ENCODE measurements at places on chromosomes 12 and 14.

DNA sequence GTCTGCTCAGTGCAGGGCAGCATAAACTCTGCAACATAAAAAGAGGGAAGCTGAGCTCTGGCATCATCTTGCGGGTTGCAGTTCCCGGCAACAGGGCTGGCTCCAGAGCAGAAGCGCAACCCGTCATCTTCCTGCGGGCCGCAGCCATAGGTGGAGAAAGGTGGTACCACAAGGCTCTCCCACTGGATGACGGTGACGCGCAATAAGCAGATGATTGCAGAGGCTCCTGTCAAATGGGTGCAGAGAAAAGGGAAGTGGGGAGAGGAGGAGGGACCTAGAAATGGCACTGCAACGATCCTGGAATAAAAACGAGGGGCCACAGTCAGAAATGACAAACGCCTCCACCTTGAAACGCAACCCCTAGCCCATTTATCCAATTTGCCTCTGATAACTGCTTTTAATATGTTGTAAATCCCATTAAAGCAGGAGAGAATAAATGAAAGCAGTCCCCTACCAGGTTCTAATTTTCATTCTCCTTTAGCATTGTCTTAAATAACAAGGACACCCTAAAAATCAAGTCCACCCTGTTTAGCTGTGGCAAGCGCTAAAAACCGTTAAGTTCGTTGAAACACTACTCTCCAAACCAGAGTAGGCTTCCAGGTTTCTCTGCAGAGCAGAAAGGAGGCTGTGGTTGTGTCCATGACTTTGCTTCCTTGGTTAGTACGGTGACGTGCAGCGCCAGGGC is 30.9 kb upstream of the TUBA1C start:
- DNase-seq = no peak

GRCh38 chr12:484096-484495 is 24.4 kb downstream of the B4GALNT3 start:
- DNase-seq = no peak

DNA sequence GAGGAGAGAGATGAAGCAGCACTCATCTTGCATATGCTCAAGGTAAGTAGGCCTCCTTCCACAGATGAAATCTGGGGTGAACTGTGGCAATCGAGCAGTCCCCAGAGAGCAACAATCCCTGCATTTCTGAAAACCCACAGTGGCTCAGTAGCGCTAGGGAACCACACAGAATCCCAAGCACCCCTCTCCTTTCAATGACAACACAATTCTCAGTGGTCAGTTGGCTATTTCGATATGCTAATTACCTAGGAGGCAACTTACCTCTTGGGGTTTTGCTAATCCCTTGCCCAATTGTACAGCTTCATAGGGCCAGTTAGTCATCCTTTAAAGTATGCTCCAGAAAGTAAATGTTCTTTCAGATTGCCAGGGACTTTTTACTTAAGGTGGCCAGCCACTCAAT is 1035.7 kb downstream of the BCL11B start:
- DNase-seq = no peak

DNA sequence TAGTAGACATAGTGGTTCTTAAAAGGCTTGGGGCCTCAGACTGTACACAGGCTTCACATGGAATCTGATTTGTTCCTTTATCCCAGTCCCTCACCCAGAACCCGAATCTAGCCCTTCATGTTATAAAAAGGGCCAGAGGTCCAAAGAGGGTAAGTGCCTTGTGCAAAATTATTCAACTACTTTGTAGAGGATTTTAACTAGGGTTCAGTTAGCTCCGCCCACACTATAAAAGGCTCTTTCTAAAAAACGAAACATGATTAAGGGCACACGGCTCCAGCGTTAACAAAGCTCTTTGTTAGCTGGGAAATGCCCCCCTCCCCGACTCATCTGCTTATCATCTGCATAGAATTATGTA is 3.2 kb upstream of the SOCS2 start:
- DNase-seq = no peak

DNA sequence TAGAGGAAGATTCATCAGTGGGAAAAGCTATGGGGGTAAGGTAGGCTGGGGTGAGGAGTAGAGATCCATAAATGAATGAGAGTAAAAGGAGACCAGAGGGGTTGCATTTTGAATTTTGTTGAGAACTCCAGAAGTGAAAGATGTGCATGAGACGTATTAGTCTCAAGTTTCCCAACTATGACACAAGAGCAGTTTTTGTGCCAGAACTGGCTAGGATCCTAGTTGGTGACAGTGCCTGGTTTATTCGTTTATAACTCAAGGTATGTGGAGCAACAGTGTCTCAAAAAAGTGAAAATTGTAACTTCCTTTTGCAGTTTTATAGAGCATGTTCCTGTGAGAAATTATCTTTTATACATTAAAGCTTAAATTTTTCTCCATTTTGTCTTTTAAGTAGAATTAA is 377.0 kb downstream of the NPAS3 start:
- DNase-seq = no peak

DNA sequence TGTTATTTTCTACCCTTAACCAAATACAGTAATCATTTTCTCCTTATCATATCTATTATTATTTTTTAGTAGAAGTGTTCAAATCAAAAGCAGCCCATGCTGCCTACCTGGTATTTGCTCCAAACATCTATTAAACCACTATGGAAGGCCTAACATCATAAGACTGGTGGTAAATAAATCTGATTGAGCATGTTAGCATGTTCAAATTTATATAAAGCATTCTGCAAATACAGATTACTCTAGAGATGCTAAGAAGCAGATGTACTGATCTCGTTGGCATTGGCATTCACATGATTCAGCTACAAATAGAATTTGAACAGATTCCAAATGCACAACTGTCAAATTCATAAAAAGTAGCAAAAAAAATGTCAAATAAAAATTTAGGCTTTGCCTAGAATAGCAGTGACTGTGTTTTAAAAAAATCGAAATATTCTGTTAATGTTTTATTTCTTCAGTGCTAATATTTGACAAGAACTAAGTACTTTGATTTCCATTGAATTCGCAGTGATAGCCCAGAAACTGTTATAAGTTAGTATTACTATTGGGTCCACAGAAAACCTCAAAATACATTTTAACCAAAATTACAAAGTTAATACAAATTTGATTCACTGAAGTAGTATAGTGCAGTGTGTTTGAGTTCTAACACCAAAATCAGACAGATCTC is 9.4 kb upstream of the OSBPL8 start:
- no peak for DNase-seq

- DNase-seq = no peak
Measured at GRCh38 chr14:80850197-80850814, 91.2 kb downstream of the CEP128 start.

DNA sequence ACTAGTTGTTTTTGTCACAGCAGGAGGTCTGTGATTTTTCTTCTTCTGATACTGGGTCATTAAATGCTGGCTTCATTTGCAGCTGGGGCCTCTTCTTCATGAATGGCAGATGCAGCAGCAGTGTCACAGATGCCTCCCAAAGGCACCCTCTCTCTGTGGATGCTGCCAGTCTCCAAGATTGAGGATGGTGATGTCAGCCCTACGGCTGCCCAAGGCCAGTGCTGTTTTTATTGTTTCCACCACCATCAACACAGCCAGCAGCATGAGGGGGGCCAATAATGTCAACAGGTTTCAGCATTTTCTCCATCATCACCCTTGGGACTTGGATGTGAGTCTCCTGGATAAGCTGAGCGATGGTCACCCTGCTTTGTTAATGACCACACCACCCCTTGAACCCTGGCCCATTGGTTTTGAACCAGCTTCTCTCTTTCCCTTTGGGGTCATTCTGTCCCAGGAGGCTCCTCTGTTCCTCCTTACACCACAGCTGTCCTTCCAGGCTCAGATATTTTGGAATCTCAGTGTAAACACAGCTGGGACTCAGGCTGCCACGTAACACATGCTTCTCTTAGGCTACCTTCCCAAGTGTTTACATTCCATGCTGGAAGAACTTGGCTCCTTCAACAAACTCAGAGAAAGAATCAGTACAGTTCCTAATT is 151.7 kb upstream of the DDHD1 start:
- no peak for DNase-seq

DNA sequence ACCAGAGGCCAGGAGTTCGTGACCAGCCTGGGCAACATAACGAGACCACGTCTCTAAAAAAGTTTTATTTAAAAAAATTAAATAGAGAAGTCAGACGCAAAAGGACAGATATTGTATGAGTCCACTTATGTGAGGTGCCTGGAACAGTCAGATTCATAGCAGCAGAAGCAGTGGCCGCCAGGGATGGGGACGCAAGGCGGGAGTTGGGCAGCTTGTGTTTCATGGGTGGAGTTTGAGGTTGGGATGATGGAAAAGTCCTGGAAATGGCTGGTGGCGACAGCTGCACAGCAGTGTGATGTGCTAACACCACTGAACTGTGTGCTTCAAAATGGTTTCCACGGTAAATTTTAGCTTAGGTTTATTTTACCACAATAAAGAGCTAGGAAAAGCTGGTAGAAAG is 57.6 kb upstream of the DDX11 start:
- DNase-seq = no peak

- DNase-seq = no peak
Measured at GRCh38 chr14:106207316-106207715, 680.9 kb downstream of the TMEM121 start.

DNA sequence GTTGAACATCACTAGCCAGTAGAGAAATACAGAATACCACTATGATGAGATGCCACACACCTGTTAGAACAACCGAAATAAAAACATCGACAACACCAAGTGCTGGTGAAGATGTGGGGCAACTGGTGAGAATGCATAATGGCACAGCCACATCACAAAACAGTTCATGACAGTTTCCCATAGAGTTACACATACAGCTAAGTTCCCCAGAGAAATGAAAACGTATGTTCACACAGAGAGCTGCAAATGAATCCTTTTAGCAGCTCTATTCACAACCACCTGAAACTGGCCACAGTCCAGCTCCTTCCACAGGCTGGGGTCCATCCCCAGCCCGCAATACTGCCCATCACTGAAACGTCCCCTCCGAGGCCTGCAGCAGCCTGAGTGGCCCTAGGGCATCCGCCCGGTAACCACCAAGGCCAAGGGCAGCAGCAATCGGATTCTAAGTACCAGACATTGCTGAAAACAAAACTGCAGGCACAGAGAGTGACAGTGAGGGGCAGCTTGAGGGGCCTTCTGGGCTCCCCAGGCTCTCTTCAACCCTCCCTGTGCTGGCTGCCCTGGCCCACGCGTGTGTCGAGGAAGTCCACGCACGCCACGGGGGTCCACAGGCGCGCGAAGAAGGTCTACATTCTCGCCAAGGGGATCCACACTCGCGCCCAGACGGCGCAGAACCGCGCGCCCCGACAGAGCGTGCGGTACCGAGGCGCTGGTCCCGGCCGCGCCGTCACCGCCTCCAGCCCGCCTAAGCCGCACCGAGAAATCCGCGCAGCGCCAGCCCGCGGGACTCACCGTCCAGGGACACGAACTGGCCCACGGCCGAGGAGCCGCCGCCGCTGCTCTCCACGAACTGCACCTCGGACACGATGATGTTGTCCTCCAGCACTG is 903 bp downstream of the BRF1 start:
- no peak for DNase-seq

GRCh38 chr12:54159589-54159988 is 29.2 kb downstream of the SMUG1 start:
- no peak for DNase-seq
